ENCODE measurements at places on chromosomes 11 and 22. TPM values are rescaled to one million over a fixed set of nuclear protein-coding genes. Genes with fewer than 3 reads are reported as not detected.

GRCh38 chr22:31647523-31648320 lies 14.3 kb downstream of the PISD start:
- DNase-seq: peak; percentile 88

Gene APOL4
- total RNA-seq: not detected

Gene COA4
- total RNA-seq: 74.3 TPM

DNA sequence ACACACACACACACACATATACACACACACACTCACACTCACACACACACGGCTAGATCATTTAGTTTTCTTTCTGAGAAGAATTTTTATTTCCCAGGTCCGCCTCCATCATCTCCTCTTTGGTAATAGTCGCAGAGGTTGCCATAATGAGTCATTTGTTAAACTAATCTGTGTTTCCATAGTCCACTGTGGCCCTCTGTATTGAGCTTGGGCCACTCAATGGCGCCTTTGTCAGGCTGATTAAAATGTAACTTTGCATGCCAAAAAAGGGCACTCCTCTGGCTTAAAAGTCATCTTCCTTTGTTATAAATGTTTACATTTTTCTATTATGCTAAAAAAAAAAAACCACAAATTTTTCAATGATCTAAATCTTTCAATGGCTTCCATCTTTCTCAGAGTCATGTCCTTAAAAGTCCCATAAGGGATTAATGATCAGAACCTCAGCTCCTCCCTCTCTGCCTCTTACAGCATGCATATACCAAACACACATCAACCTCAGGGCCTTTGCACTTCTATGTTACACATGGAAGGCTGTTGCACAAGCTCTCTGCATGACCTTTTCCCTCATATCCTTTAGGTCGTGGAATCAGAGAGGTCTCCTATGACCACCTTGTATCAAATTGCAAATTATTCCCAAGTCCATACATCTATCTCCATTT lies 35.3 kb downstream of the EHF start:
- DNase-seq: no peak

Gene OR4A16
- not detected for total RNA-seq

GRCh38 chr11:117744471-117745150 lies 52.4 kb downstream of the DSCAML1 start:
- no peak for DNase-seq

DNA sequence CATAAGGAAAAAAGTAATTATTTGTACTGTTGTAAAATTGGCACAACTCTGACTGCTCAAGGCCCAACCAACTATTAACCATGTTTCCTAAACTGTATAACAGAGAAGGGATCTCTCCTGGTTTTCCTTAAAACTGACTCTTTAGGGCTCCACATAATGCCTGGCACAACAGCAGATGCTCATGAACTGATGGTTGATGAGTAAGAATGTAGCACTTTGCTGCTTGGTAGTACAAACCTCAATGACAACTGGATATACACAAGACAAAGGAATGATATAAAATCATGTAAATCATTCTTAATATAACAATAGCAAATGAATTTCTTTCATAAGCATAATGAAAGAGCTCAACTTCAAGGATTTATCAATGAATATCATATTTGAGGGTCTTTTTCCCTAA lies 11.7 kb downstream of the MSANTD2 start:
- DNase-seq: no peak

- peak; percentile 48 for DNase-seq
Observed at GRCh38 chr11:74446532-74446938, 20.8 kb downstream of the KCNE3 start.

DNA sequence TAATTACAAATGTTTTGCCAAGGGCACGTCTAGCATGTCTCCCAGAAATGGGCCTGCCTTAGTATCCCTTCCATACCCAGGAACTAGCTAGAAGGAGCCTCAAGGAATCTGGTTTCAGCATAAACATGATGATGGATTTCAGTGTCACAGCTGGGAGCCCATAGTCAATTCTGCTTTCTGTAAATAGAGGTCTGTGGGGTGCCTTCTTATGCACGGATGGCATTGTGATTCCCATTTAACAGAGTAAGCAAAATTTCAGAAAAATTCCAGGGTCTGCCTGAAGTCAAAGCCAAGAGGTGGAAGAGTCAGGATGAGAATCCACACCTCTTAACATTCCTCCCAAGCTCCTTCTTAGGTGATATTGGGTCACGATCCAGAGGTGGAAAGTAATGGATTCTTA lies 12.1 kb downstream of the DUSP18 start:
- DNase-seq: no peak

GRCh38 chr22:23256986-23257888 lies 76.9 kb downstream of the BCR start:
- peak; percentile 69 for DNase-seq

Gene GCAT
- total RNA-seq: 31.1 TPM

- DNase-seq: peak; percentile 23
Observed at GRCh38 chr11:110297726-110298300, 1.4 kb upstream of the RDX start.

GRCh38 chr11:46386005-46386578 lies 4.6 kb downstream of the MDK start:
- no peak for DNase-seq

Gene C11orf16
- total RNA-seq: not detected

- DNase-seq: peak; percentile 23
Observed at GRCh38 chr11:77580712-77581337, 8.9 kb upstream of the AQP11 start.

Gene GGTLC2
- not detected for total RNA-seq

DNA sequence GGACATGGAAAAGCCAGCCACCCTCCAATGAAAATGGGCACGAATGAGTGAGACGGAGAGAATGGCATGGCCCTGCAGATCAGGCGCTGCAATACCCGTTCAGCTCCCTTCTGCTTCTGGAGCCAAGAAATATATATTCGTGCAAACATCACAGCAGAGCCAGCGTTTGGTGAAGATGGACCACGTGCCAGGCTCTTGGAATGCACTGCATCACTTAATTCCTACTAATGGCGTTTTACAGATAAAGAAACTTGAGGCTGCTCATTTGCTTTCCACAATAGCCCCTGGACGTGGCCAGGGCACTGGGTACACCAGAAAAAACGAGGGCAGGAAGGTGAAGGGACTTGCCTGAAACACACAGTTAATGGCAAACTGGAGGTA lies 1.6 kb upstream of the FXYD2 start:
- DNase-seq: no peak

Gene PLCB3
- 66.5 TPM for total RNA-seq

Gene PANX1
- total RNA-seq: 87.9 TPM

DNA sequence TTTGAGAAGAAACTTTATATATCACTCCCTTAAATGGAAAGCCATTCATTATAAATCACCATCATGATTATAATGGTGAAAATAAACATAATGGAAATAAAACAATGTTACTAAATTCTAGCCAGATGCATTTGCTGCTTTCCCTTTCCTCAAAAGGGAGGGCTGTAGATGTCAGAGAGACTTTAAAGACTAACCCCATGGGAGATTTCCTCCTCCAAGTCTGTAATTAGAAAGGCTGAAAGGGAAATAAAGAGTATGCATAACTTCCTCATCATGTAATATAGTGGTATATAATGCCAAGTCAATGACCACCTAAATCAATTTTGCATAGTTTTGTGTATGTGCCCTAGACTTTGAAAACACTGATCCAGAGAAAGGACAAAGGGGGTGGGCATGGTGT lies 6.4 kb downstream of the CD6 start:
- DNase-seq: no peak

DNA sequence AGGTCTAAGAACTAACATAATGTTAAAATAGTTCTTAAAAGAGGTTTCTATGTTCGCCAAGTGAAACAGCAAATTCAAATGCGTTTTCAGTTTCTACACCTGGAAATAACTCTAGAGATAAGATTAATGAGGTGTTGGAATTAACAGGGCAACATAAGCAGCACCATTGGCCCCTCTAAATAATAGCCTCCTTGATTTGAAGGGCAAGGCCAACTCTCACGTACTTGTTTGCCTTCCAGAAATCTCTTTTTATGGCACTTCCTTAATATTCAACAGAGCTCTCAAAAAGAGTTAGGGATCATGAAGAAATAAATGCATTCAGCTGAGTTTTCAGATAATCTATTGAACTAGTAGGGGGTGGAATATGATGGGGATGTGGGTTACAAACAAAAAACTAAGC lies 80.9 kb downstream of the AASDHPPT start:
- DNase-seq: no peak

Gene INS
- not detected for total RNA-seq

Gene DLG2
- total RNA-seq: 1.3 TPM

- no peak for DNase-seq
Observed at GRCh38 chr22:30946354-30946753, 22.2 kb downstream of the MORC2 start.
